ENCODE measurements at places on chromosomes 11 and 22.

DNA sequence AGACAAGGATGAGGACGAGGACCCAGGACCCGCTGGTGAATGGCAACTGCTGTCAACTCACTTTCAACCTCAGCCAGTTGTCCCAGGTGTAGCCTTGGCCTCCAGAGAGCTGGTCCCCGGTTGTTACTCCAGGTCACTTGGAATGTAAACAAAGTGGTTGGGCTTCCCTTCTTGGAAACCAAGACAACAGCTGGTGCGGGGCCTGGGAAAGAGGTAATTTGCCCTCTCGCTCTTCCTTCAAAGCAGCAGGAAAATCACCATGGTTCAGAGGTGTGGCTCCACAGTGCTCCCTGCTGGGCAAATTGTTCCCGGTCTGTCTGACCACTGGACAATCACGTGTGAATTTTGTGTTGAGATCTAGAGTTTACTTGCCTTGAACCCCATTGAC, 15.0 kb downstream of the SLC1A2 start:
- DNase-seq, result peak; percentile 6

- no peak for DNase-seq
These were observed 416.3 kb downstream of the SHANK2 start for GRCh38 chr11:70836071-70836470.

- no peak for DNase-seq
These were observed 3.8 kb upstream of the OR10D3 start for GRCh38 chr11:124179310-124179709.

- DNase-seq, result no peak
These were observed 8.2 kb downstream of the ZBED4 start for GRCh38 chr22:49861642-49862495.

DNA sequence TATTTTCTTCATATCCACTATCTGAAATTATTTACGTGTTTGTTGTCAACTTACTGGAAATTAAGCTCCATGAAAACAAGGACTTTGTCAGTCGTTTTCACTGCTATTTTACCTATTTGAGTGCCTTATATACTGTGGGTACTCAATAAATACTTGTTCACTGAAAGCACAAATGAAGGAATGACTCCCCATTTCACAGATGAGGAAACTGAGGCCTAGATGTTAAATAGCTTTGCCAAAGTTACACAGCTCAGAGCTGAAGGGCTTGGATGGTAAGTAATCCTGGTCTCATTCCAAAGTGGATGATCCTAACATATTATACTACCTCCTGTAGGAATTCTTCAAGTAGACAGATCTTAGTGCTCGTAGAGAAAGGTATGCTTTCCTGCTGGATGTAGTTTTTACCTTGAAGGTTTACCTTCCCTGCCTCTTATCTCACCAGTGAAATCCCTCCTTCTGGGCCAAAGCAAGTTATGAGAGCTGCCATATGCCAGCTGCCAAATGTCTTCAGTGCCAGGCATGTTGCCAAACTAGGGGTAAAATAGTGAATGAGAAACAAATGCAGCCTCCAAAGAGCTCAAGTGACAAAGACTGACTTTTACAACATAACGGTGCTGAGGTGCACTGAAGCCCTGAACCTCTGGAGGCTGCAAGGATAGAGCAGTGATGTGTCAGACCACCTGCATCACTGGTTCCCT, 129.7 kb downstream of the TRIM44 start:
- DNase-seq, result no peak

- DNase-seq, result no peak
These were observed 496.4 kb upstream of the LRRC4C start for GRCh38 chr11:41955635-41956400.

- no peak for DNase-seq
These were observed 18.1 kb upstream of the MS4A4E start for GRCh38 chr11:60261014-60261413.

- no peak for DNase-seq
These were observed 64.1 kb downstream of the C11orf87 start for GRCh38 chr11:109486129-109486528.

Data from RPMI8226 (cell line).